ENCODE measurements at places on chromosomes 5 and 9.

GRCh38 chr9:120935383-120935857 is 8.8 kb upstream of the TRAF1 start:
- no peak for DNase-seq

GRCh38 chr9:133794016-133794760 is 56.0 kb upstream of the SARDH start:
- DNase-seq, result no peak

DNA sequence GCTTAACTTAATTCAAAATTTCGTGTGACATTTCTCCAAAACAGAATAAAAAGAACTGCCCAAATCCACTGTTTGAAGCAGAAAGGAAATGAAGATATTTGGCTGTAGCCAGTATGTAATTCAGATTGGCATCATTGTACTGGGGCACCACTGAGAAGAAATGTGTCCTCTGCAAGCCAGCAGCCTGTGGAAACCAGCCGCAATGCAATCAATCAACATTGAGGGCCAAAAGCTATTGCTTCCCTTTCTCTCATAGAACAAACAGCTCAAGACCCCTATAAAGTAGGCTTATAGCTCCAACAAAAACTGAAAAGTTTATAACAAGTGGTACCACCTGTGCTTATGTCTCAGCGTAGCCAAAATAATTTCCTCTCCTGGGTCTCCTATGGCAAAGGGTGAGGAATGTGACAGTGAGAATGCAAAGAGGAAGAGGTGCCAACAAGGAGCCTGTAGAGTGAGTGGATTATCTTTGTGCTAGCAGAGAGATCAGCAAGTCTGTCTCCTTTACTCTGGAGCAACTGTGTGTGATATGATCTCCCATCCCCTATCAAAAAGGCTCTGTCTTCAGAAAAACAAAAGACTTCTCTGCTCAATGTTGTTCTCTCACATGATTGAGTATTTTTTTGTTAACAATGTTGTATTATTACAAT is 1072.3 kb upstream of the DMAC1 start:
- DNase-seq, result no peak

- no peak for DNase-seq
These were observed 47.0 kb upstream of the MYO10 start for GRCh38 chr5:16983022-16983639.

- DNase-seq, result no peak
These were observed 288.9 kb upstream of the DMAC1 start for GRCh38 chr9:8088477-8088876.

GRCh38 chr5:155504606-155505005 is 491.1 kb downstream of the KIF4B start:
- no peak for DNase-seq

All from CD4-positive, alpha-beta T cell treated with Interleukin-15 for 4 hours (primary cell).